ENCODE measurements at places on chromosomes 6 and 20.
A peak's percentile ranks its signal among the peaks of the same experiment; 100 is the strongest.

- no peak for DNase-seq
Measured at GRCh38 chr6:109360791-109361190, 21.5 kb downstream of the CD164 start.

DNA sequence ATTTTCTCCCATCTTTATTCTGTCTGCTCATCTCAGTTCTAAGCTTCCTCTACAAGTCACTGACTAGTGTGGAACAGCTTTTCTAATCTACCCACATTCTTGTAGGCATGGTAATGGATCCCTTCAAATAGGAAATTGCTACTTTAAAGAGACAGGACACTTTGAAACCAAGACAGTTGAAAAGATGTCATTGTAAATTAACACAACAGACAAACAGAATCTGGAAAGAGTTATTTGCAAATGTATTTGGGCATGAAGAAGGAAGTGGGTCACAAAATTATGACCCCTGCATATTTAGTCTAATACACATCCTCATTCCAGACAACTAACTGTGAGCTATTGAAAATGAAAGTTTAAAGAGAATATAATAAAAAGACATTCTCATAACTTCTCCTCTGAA is 298.2 kb upstream of the MARCKS start:
- no peak for DNase-seq

DNA sequence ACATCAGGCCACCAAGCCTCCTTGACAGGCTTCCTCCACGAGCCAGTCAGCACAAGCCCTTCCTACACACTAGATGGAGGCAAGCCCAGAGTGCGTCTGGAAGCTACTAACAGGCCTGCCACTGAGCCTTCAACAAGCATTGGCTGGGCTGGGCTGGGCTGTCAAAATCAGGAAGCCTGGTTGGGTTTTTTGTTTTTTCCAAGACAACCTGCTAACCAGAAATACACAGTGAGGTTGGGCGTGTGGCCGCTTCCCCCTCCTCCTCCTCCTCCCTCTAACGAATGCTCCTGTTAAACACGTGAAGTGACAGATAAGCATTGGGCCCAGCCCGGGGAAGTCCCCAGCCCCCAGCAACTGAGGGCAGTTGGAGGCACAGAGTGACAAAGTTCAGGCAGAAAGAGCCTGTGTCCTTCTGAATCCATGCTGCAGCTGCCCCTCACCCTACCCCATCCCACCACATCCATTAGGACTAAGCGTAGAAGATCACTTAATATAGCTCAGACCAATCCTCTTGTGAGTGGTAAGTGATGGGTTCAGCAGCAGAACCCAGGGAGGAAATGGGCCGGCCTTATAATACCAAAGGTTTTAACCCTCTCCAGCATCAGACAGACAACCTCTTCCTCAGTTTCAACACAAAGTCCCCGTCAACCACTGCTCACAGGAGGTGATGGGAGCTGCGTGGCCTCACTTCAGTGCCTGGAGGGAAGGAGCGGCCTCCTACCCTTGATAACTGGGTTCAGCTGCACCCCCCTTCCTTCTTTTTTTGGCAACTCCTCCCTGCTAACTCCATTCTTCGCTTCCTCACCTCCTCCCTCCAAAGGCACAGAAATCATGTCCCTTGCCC is 1.1 kb downstream of the NFATC2 start:
- peak; percentile 69 for DNase-seq

DNA sequence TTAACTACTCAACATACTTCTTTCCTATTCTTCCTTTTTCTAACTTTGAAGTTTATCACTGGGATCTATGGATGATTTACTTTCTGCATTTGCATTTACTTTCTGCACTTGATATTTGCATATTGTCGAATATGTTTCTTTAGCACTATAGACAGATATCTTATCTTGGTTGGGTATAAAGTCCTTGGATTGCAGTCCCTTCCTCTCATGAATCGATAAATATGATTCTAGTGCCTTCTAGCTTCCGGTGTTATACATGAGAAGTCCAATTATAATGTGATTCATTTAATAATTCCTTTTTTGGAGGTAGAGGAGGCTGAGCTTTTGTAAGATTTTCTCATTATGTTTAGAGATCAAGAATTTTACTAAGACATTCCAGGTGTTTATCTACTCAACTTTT is 321.2 kb upstream of the RUNX2 start:
- no peak for DNase-seq

DNA sequence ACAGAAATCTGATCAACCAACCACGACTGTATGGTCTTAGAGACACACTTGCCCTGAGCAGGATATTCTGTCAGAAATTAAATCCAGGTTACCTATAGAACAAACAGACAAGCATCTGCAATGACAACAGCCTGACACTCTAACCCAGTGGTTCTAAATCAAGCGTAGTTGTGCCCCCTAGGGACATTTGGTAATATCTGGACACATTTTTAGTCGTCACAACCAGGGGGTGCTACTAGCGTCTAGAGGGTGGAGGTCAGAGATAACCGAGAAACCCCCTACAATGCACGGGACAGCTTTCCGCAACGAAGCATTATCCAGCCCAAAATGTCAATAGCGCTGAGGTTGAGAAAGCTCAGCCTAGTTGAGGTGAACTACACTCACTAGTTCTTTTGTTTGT is 32.3 kb downstream of the ID4 start:
- no peak for DNase-seq

GRCh38 chr6:27280064-27280539 is 32.0 kb downstream of the POM121L2 start:
- peak; percentile 14 for DNase-seq

DNA sequence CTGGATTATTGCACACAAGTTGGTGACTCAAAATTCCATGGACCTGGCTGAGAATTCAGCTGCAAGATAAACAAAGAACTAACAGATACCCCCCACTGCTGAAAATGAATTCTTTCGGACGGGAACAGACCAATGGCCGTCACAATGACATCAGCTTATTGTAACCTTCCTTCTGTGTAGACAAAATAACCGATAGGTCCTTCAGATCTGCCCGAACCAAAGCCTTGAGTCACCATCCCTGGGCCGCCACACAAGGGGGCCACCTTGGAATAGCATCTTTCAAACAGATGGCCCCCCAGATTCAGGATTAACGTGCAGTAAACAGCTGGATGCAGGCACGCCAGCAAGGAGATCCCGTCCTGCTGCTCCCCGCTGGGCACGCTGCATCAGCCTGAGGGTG is 214.0 kb upstream of the EXOC2 start:
- no peak for DNase-seq

- DNase-seq, result no peak
Measured at GRCh38 chr20:43442282-43442880, 15.3 kb upstream of the SRSF6 start.

- DNase-seq, result no peak
Measured at GRCh38 chr6:37628611-37629320, 68.9 kb downstream of the MDGA1 start.

DNA sequence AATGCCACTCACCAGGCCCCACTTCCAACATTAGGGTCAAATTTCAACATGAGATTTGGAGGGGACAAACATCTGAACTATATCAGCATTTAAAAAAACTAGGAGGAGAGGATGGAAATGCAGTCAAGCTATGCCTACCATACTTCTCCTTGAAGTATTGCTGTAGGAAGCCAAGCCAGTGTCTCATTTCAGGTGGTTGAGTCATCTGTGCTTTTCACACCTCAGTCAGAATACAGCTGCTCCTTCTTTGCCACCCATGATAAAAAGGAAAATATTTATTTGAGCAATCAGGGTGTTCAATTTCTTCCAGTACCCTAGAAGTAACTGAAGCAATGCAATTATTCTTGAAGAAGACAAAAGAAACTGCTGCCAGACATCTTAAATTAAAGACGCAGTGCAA is 47.0 kb upstream of the EEF1E1 start:
- DNase-seq, result no peak

DNA sequence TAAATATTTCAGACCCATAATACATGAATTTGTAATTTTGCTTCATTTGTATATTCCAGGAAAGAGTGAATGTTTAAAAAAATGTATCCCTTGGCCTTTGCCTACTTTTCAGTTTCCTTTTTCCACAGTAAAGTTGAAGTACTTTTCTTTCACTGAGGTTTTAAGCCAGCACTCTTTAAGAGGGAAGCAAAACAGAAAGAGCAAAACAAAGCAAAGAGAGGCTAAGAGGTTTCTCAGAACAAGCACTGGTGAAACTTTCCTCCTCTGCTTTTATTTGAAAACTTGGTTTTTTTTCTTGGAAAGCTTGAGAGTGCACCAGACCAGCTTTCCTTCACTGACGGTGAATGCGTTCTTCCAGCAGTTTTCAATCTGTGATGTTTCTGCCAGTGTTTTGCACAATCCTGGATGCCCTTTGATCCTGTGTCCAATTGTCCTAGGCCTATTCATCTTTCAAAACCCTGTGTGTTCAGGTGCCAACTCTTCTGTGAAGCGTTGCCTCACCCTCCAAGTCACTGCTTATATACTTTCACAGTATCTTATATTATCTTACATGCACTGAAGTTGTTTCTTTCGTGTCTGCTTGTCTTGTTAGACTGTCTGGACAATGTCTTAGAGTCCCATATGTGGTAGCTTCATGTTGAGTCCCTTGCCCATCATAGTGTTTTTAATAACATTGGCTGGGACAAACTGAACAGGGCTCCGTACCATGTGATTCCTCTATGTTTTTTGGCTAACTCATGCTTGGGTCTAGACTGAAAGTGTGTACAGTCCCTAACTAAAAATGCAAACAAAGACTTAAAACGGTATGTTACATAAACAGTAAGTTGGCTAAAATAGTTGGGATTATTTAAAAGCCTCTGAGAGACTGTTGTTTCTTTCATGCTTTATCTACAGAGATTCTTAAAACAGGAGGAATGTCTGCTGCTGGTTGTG is 1.9 kb downstream of the RNF217 start:
- DNase-seq, result peak; percentile 59

- DNase-seq, result no peak
Measured at GRCh38 chr6:34520645-34521462, 35.3 kb downstream of the SPDEF start.

DNA sequence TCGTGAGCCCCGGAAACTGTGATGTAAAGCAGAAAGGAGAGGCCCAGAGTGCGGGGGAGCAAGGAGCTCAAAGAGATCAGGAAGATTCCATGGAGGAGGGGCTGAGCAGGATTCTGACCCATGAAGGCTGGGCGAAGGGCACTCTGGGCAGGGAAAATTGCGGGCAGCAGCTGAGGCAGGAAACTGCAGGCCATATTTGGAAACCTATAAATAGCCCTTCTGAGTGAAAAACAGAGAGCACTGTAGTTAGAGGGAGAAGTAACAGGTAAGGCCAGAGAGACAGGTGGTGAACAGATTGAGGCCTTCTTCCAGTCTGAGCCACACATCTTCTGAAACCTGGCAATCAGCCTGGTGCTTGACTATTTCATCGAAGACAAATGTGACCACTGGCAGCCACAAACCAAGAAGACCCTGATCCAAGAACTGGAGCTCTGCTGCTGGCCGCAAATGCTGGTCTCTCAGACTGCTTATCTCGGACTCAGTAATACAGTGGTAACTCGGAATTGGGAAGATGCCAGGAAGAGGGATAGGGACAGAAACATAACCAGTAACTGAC is 14.1 kb upstream of the BEND3 start:
- DNase-seq, result no peak

DNA sequence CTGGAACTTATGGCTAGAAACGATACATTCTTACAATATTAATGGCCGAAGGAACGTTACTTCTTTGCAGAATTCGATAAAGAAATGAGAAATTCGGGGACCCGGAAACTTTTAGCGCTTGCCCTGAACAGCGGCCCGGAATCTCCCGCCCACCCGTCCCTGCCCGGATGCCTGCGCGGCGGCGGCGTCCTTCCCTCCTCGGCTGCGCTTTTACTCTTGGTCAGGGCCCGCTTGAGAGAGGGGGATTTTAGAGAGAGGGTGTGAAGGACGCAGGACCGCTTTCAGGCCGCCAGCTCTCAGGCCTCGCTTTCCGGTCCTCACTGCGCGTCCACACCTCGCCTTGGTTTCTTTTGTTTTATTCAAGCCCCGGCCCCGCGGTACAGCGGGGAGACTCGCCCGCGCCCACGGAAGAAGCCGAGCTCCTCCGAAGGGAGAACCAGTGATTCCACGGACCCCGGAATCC is 243.7 kb downstream of the ARID1B start:
- DNase-seq, result peak; percentile 79

- DNase-seq, result no peak
Measured at GRCh38 chr6:142476452-142476851, 174.6 kb downstream of the ADGRG6 start.

DNA sequence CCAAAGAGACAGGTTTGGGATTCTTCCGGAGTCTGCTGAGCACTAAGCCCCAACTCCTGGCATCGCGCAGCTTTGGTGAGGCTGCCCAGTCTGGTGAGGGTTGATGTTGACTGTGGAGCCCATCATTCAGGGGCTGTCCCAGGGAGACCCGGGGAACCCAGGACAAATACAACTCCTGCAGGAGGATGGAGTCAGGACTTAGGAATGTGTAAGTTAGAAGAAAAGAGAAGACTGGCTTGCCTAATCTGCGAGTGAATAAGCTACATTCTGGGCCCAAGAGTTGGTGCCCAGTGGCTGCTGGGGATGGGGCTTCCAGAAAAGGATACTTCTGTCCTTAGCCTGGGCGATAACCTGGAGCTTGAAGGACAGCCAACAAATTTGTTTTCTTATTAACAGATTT is 47.9 kb downstream of the STK35 start:
- DNase-seq, result no peak

GRCh38 chr6:42260972-42261371 is 43.3 kb upstream of the MRPS10 start:
- no peak for DNase-seq

DNA sequence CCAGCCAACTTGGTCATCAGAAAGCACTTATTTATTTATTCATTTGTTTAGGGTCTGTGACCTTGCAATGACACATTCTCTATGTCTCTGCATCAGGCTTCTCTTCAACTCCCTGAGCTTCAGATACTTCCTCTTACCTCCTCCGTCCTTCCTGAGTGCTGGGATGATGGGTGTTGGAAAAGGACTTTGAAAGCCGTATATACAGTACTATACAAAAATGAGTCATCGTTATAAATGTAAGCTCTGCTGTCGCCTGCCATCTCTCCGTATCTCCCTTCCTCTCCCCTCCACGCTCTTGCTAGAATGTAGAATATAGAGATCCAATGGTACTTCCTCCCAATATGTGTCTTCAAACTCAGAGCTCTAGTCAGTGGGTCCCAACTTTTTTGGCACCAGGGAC is 91.9 kb upstream of the SALL4 start:
- DNase-seq, result no peak

- DNase-seq, result no peak
Measured at GRCh38 chr20:41572010-41572572, 46.1 kb downstream of the CHD6 start.

- DNase-seq, result no peak
Measured at GRCh38 chr20:62027116-62027515, 38.6 kb downstream of the TAF4 start.

DNA sequence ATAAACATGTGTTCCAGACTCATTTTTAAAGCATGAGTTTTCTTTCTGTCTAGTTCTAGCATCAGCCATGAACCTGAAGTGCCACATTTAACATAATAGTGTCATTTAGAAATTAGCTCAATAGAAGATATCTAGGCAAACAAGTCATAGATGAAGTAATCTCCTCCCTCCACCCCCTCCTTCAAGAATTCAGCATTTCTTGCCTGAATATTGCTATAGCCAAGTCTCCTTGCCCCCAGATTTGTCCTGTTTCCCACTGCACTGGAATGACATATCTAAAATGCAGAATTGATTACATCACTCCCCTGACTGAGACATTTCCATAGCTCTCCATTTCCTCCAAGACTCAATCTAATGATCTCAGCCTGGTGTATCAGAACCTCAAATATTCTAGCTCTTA is 134.9 kb upstream of the BACH2 start:
- no peak for DNase-seq
